ENCODE measurements at places on chromosomes 7 and 10.

DNA sequence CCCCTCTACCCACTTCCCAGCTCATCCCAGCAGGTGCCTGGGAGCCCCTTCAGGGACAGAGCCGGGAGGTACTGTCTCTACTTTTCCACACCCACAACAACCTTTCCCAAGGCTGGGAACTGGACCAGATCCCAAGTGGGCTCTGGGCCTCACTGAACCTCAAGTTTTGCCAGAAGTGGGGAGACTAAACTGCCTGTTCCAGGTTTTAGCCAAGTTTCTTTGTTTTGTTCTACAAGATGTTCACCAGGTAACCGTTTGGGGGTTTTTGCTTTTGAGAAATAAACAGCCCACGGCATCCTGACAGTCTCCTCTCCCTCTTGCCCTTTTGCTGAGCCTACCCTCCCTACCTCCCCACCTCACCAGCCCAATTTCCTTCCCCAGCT, 10.6 kb upstream of the EMX2 start:
- DNase-seq = no peak

GRCh38 chr7:83290211-83290610, 127.5 kb upstream of the PCLO start:
- no peak for DNase-seq

- DNase-seq = peak; percentile 79
These were observed 181.3 kb downstream of the TAX1BP1 start for GRCh38 chr7:27921081-27921836.

- no peak for DNase-seq
These were observed 180.5 kb downstream of the ZNF365 start for GRCh38 chr10:62554632-62555199.

- DNase-seq = no peak
These were observed 21.9 kb downstream of the RRP12 start for GRCh38 chr10:97378933-97379921.

DNA sequence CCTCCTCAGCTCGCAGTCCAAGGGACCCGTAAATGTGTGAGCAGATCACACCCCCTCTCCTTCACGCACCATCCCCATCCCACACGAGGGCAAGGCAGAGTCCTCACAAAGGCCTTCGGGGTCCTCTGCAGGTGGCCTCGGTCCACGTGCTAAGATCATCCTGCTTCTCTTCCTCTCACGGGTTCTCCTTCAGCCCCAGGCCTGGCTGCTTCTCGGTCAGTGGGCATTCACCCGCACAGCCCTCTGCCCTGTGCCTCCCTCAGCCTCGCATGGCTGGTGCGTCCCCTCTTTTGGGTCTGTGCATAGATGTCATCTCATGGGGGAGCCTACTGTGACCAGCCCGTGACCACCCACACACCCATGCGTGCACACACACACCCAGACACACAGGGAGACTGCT, 17.3 kb upstream of the FOXL3 start:
- DNase-seq = no peak

- no peak for DNase-seq
These were observed 30.0 kb upstream of the TES start for GRCh38 chr7:116180302-116180701.

GRCh38 chr7:14294637-14295036, 305.2 kb upstream of the ETV1 start:
- no peak for DNase-seq

GRCh38 chr10:34430685-34431084, 384.4 kb downstream of the PARD3 start:
- no peak for DNase-seq

GRCh38 chr7:106037489-106038176, 74.5 kb downstream of the SYPL1 start:
- no peak for DNase-seq

- DNase-seq = no peak
These were observed 200.9 kb downstream of the GRM3 start for GRCh38 chr7:86844608-86845007.

DNA sequence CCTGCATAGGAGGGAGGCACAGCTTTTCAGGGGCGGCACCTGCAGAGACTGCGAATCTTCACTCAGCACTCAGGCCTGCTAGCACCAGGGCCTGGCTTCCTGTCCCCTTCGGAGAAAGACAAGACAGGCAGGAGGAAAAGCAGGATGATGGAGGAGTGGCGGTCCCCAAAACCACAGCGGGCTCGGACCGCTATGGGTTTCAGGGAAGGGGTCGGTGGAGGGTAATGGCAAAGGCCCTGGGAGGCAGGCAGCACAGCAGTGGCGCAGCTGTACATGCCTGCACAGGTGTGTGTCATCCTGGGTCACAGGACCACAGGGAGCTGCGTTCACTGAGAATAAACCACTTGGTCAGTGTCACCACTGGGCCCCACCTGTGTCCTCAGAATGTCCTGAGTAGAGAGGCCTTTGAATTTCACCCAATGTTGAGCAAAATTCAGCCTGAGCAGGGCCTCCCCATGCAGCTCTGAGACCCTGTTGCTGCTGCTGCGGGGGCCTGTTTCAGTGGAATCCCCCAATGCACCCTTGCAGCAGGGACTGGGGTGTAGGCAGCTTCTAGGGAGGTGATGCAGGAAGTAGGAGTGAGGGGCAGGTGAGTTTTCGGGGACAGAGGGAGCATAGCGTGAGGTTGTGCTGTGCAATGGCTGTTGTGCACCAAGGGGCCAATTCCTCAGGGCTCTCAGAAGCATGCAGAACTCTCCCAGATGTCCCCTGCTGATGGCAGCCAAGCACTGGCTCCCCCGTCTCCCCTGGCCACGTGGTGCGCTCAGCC, 90.6 kb upstream of the PPP2R2D start:
- DNase-seq = no peak

DNA sequence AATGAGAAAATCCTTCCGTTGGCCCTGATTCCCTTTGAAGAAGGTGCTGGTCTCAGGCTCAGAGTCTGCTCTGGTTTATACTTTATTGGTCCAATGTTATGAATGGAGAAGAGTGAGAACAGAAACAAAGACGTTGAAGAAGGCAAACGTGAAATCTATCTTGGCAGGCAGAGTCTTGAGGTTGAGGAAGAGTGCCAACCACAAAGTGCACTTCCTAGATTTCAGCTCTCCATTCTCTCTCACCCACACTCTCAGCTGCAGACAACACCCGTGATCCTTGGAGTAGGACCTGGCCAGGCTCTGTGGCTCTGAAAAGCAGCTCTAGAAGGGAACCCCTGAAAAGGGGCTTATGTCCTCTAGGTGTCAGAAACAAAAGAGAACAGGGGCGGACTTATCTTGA, 128.9 kb upstream of the PLXNA4 start:
- no peak for DNase-seq

DNA sequence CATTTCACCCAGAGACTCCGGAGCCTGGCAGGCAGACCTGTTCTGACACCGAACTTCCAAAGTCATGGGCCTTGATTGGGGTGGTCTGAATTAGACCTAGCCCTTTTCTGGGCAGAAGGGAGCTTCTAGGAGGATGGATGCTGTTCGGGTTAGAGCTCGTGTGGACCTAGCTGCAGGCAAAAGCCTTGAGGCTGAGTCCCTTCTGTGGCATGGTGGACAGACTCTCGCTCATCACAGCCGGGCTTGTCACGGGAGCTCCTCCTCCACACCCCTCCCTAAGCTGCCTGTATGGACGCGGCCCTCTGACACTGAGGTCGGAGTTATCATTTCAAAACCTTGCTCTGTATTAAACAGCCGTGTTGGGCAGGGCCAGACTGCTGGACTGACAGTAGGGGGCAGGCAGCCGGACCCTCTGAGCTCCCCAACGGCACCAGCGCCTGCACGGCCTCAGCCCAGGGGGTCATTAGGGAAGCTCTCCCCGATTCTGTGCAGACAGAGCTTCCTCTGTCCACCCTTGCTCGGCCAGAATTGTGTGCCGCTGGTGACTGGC, 2.2 kb downstream of the IRF5 start:
- no peak for DNase-seq

- no peak for DNase-seq
These were observed 199.5 kb downstream of the BICC1 start for GRCh38 chr10:58712141-58712540.

GRCh38 chr7:6226194-6226799, 46.1 kb downstream of the CYTH3 start:
- DNase-seq = peak; percentile 96

DNA sequence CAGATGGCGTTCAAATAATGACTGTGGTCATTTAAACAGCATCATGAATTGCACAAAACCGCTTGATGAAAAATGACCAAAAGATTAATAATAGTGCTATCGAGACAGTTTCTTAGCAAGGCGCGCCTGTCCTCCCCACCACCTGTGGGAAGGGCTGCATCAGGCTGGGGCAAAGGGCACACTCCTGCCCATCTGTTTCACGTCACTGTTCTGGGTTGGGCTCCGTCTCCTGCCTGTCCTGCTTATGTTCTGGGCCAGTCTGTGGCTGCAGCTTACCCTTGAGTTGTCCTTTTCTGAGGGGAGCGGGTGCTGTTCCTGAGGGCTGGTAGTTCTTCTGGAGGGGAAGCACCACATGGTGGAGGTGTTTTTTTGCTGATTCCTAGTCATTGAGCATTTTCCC, 13.3 kb downstream of the RBM17 start:
- DNase-seq = no peak

GRCh38 chr10:126312167-126312566, 76.1 kb downstream of the ADAM12 start:
- no peak for DNase-seq

GRCh38 chr10:49307921-49308320, 9.0 kb downstream of the C10orf71 start:
- no peak for DNase-seq

- DNase-seq = no peak
These were observed 72.2 kb downstream of the CH25H start for GRCh38 chr10:89134963-89135362.

DNA sequence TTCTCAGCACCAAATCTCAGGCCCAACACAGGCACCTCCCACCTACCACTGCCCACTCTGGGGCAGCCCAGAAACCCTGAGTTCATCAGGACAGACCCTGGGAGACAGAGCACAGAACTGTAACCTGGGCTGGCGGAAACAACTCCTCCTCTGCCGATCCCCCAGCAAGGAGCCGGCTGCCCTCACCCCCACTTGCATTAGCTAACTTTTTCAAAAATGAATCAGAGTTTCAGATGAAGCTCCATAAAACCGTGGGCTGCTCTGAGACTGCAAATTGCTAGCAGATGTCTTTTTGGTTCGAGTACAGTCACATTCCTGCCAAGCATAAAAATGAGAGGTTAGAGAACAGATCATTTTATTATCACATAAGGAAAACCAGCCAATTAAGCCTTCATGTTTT, 93.4 kb upstream of the PARD3 start:
- DNase-seq = peak; percentile 74

GRCh38 chr7:11754933-11755332, 77.1 kb downstream of the THSD7A start:
- no peak for DNase-seq

DNA sequence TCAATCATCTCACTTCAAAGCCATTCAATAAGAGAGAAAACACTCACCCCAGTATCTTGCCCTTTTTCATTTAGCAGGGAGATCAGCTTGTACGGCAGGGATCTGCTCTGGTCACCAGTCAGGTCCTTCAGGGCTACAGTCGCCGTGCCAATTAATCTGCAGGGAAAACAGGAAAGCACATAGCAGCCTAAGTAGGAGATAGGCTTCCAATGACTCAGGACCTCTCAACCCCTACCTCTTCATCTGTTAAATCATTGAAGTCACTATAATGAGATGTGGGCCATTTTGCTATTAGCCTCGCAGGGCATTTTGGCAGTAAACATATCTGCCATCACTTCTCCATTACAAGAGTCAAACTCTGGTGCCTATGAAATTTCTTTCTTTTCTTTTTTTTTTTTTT, 50.8 kb downstream of the MYOF start:
- no peak for DNase-seq

DNA sequence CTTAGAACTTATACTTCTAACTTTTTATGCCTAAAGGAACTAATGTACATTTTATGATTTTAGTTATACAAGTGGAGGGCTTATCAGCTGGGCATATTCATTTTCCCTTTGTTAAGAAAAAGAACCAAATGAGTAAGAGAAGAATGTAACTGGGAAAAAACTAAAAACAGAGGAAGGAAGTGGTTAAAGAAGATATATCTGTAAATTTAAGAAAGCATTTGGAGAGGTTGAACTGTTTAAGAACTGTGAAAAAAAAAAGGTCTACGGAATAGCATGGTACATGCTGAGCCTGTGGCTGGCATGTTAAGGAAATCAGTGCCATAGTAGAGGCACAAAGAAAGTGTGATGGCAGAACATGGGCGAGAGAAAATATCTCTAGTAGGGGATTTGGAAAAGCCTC, 6.2 kb downstream of the MDFIC start:
- DNase-seq = no peak

DNA sequence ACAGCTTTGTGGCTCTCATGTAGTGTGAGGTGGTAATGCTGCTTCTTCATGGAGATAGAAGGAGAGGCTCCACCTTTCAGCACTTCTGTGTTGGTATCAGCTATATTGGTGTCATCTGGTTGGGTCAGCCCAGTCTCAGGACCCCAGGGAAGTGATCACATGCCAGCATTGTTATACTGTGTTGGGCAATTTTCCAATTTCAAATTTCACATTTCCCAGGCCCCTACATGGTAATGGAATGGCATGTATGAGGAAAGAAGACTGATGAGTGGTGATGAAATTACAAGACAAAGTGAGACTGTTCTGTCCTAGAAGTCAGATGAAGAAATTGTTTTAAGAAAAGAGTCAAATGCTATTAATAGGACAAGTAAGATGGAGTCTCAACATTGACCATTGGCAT, 3.7 kb upstream of the AKR1C3 start:
- no peak for DNase-seq

Data from HFF-Myc (cell line).